Retinal pigment epithelial cell (primary cell): ENCODE measurements at places on chromosomes 12 and 14.

DNA sequence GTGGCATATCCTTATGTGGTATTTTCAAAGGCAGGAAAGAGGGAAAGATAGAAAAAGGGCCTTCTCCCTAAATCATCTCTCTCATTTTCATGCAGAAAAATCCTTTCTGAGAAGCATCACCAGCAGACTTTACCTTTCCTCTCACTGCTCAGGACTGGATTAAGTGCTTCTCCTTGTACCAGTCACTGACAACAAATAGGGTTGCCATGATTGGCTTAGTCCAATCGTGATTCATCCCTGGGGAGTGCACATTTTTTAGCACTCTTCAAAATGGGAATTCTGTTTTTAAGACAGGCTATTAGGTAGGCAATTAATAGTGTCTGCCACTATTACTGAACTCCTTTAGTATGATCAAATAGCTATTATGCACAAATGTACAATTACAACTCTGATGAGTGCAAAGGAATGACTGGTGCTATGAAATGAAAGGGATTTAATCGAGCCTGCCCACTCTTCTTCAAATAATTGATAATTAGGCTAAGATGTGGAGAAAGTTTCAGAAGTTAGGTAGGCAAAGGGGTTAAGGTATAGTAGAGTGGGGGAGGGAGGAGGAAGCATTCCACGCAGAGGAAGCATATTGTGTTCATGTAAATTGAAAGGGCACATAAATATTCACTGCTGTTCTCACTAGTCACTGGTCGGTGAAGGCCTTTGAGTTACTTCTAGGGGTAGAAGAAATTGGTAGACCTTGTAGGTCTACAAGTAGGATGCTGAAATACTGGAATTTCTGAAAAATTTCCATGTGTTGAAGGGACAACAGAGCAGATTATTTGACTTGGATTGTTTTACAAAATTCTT lies 84.0 kb downstream of the MSRB3 start:
- DNase-seq: peak; percentile 58

- no peak for DNase-seq
These were observed 3.2 kb downstream of the MMP19 start for GRCh38 chr12:55839345-55840140.

- DNase-seq: peak; percentile 2
These were observed 6.3 kb downstream of the CLEC2A start for GRCh38 chr12:9925705-9926393.

GRCh38 chr14:75010472-75011093 lies 7.9 kb downstream of the EIF2B2 start:
- DNase-seq: no peak

GRCh38 chr14:105184461-105184860 lies 3.3 kb upstream of the NUDT14 start:
- no peak for DNase-seq

GRCh38 chr14:72518809-72519377 lies 375.0 kb downstream of the DPF3 start:
- DNase-seq: no peak

DNA sequence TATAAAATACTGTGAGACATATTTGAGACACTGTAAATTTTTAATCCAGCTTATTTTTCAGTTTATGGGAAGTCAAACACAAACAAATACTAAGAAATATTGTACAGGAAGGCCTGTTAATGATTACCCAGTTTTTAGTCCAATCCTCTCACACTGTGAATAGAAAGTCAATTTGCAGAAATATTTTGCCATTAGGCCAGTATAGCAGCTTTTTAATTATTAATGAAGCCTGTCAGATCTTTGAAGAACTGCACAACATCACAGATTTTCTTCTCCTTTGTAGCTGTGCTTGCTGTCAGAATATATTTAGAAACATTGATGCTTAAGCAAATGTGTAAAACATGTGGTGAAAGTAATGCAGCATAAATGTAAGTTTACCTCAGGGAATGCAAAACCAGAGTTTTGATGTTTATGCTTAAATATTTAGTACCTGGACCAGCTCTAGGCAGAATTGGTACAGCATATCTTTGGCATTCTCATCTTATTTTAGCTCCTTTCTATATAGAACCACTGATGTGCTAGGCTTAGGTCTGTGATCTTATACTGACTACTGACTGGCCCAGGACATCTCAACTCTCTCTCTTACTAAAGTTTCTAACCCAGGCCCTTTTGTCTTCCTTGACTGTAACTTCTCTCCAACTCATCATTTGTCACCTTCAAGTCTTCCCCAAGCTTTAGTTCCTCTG lies 230.8 kb upstream of the NAV3 start:
- DNase-seq: no peak

GRCh38 chr12:79844693-79845092 lies 90.2 kb downstream of the PPP1R12A start:
- DNase-seq: peak; percentile 23

DNA sequence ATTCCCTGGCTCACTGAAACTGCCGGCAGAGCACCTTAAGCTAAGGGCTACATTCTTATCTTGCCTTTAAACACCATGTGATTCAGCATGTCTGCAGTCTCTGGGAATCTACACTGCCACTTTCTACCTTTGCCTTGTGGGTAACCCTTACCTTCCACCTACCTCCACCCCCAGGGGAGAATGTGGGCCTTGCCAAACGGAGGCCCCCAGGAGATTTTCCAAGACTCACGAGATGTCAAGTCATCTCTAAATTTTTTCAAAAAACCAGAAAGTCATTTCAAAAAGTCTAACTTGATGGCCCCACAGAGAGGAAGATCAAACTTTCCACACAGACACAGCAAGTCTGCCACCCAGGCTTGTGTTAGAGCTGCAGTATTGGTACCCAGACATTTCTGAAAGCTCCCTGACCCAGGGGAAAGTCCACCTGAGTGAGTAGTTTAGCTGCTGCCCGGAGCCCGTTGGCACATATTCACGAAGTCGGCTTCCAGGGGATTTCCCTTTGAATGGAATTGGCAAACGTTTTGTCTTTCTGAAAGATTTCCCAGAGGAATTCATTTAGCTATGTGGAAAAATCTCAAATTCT lies 4.7 kb upstream of the PSMA6 start:
- no peak for DNase-seq

- DNase-seq: no peak
These were observed 238.8 kb downstream of the GXYLT1 start for GRCh38 chr12:41905759-41906297.

GRCh38 chr12:111006621-111007020 lies 86.2 kb upstream of the MYL2 start:
- DNase-seq: no peak

DNA sequence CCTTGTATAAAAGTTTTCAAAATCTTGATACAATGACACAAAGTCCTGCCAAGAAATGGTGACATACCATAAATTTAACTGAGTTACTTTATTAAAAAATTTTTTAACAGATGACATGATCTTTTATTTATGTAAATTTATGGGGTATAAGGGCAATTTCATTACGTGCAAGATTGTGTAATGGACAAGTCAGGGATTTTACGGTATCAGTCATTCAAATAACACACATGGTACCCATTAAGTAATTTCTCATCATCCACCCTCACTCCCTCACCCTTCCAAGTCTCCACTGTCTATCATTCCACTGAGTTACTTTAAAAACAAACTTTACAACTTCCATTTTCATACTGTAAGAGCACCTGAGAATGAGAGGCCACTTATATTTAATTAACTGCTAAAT lies 37.4 kb downstream of the SPTLC2 start:
- DNase-seq: no peak

- DNase-seq: no peak
These were observed 3.5 kb upstream of the P2RX7 start for GRCh38 chr12:121128908-121129810.

DNA sequence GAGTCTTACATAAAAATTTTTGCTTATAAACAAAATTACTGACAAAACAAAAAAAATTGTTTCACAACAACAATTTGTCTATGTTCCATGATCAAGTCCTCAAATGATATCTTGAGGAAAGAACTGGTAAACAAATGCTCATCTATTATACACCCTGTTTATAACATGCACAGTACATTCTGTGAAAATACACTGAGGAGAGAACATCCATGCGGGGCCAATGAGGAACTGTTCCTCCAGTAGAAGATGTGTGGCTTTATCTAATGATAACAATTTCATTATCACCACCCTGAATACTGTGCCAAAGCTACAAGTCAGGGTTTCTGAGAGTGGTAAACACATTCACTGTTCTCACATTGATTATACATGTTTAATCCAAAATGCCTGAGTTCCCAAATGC lies 10.8 kb downstream of the MLH3 start:
- DNase-seq: no peak

GRCh38 chr12:7832059-7832696 lies 40.5 kb downstream of the SLC2A14 start:
- peak; percentile 4 for DNase-seq

DNA sequence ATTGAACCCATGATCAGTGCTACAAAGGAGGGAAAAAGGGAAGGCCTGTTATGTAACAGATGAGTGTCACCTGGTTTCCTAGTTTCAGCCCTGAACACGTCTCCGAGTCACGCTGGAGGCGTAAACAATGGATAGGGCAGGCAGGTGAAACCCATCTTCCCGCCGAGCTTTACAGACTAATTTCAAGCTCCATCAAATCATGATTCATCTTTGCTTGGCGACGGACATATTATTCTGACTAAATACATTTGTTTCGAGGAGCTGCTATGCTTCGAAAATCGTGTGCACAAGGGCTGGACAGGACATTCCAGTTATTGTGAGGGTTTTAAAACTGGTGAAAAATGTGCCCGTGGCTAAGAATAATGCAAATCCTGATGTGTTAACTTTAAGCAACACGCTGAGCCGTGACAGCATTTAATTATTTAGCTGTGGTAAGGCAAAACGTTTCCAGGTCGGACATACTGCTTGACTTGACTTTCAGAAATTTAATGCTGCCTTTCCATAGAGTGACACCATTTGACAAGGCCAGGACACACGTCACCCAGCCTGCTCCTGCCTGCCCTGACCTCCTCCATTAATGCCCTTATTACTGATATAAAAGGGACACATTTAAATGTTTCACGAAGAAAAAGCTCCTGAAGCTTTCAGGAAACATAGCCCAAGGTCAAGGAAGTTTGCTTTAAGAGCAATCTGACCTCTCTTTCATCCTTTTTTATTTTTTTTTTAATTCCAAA lies 1203.5 kb upstream of the TMEM132C start:
- no peak for DNase-seq

GRCh38 chr12:106112145-106112821 lies 26.5 kb downstream of the NUAK1 start:
- no peak for DNase-seq

GRCh38 chr12:12456637-12457036 lies 99.8 kb downstream of the BORCS5 start:
- no peak for DNase-seq

- no peak for DNase-seq
These were observed 148.3 kb downstream of the PTCSC3 start for GRCh38 chr14:36028218-36028617.

DNA sequence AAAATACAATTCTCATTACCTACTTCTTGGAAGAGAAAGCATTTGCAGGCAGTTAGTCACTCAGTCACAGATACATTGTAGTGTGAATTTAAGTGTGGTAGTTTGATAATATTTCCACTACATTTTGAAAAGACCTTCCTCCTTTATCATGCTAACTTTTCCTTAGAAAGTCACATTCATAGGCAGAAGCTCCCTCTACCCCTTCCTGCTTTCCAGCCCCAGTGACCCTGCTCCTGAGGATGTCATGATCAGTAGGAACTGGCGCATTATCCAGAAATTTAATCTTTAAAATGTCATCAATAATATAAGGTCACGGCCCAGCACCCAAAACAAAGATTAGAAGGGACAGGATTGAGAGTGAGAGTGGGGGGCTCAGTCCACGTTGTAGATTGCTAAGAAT lies 707.4 kb upstream of the STXBP6 start:
- DNase-seq: no peak

DNA sequence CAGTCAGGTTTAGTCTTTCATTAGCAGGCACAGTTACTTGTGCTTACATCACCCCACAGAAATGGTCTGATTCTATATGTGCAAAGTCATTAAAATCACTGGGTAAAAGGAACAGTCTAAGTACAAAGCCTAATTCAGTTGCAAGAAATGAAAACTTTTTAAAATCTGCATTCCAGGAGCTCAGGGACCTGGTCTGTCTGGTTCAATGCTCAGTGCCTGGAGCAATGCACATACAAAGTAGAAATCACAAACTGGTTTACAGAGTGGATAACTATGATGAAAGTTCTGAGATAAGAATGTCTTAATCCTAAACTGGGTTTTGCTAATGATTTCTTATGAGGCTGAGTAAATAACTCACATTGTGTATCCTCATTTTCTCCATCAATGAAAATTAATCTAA lies 28.7 kb downstream of the LMNTD1 start:
- no peak for DNase-seq

DNA sequence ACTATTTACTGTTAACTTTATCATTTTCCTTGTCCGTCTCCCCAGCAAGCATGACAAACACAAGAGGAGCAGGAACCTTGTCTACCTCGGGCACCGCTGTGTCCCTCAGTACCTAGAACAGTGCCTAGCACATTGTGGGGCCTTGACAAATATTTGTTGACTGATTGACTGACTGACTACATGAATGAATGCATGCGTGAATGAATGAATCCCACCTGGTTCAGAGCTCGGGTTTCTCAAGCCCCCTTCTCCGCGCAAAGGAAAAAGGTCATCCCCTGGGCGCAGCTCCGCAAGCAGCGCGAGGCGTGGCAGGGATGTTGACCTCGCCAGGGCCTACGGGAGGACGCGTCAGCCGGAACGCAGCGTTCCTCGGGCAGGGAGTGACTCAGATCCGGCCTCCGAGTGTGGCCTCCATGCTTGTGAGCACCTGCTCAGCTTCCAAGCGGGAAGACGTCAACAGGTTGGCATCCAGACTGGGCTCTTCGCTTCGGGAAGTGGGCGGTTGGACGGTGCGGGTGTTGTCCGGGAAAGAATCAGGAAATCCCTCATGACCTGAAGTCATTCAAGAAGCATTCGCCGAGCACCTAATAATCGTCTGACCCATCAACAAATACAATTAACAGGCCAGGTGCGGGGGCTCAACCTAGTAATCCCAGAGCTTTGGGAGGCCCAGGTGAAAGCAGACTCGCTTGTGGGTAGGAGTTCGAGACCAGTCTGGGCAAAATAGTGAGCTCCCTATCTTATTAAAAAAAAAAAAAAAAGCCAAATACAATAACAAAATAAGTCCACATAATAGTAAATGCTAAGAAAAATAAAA lies 13.9 kb upstream of the UBC start:
- peak; percentile 78 for DNase-seq

DNA sequence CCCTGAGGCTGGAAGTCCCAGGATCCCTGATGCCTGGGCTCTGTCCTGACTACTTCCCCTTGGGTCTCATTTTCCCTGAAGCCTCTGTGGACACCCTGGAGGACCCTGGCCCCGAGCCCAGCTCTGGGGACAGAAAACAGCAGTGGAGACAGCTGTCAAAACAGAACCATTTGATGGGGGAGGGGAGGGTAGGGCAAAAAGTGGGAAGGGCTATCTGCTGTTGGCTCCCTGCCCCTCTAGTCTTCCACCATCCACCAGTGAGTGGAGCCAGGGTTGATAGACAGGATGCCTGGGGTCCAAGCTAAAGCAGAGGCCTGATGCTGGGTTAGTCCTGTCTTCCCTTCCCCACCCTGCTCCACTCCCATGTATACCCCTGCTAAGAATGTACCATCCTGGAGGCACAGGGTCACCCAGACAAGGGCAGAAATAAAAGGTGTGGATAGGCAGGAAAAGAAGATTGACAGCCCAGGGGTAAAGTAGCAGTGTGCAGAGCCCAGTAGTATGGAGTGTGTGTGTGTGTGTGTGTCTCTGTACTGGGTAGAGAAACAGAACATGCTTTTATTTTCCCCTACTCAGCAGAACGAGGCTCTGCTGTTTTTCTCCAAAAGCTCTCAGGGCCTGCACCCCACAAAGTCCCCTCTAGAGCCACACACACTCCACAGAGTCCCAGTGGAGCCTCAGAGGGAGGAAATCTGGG lies 9.8 kb downstream of the ZNF385A start:
- DNase-seq: no peak

- DNase-seq: no peak
These were observed 12.9 kb downstream of the MIA2 start for GRCh38 chr14:39246618-39247017.
